ENCODE measurements at places on chromosomes 2 and 18.
A peak's percentile ranks its signal among the peaks of the same experiment; 100 is the strongest.

DNA sequence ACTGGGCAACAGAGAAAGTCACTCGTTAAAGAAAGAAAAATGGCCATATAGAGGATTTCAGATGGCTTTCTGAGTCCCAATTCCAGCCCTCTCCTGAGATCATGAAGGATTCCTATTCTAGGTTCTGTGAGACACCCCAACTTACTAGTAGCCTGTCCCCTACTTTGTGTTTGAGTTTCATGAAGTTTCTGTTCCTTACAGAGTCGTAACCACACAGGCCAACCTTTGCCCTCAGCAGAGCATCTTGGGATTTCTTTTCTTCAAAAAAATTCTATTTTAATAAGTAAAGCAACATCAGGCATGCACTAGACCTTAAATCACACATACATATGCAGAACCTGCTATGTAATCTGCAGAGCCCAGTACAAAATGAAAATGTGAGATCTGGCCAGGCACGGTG, 30.4 kb downstream of the TMEM247 start:
- no peak for DNase-seq

DNA sequence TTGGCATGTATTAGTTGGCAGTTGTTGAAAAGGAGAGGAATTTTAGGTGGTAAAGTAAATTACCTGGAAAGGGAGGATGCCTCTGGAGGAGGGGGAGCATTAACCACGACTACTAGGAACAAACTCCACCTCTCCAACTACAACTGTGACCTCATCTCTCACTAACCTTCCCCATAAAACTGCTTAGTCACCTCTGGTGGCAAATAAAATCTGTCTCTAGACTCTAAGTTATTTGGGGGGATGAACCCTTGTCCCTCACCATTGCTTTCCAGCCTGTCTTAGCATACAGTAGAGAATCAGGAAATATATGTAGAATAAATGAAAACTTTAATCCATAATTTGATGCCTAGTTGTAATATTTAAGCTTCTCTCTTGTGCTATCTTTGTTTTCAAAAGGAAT, 27.6 kb upstream of the MYO1B start:
- DNase-seq, result no peak

- no peak for DNase-seq
These were observed 59.6 kb upstream of the SERPINE2 start for GRCh38 chr2:224098481-224099230.

GRCh38 chr2:229270551-229271410, at the start of gene PID1:
PID1 (minus strand) TSS chr2:229271287; CDS start chr2:229271043, 244 bp downstream.
- peak; percentile 42 for DNase-seq

- no peak for DNase-seq
These were observed 236.8 kb downstream of the CAMKMT start for GRCh38 chr2:44598330-44599119.

GRCh38 chr18:47206945-47207637, 30.9 kb upstream of the IER3IP1 start:
- DNase-seq, result no peak

DNA sequence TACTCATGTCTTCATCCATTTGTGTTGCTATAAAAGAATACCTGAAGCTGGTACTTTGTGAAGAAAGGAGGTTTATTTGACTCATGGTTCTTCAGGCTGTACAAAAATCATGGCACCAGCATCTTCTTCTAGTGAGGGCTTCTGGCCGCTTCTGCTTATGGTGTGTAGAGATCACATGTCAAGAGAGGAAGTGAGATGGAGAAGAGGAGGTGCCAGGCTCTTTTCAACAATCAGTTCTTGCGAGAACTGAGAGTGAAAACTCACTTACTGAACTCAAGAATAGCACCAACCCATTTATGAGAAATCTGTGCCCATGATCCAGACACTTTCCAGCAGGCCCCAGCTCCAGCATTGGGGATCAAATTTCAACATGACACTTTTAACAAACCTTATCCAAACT, 30.0 kb upstream of the BARD1 start:
- no peak for DNase-seq

GRCh38 chr18:49858309-49859020, 45.1 kb upstream of the ACAA2 start:
- peak; percentile 23 for DNase-seq

DNA sequence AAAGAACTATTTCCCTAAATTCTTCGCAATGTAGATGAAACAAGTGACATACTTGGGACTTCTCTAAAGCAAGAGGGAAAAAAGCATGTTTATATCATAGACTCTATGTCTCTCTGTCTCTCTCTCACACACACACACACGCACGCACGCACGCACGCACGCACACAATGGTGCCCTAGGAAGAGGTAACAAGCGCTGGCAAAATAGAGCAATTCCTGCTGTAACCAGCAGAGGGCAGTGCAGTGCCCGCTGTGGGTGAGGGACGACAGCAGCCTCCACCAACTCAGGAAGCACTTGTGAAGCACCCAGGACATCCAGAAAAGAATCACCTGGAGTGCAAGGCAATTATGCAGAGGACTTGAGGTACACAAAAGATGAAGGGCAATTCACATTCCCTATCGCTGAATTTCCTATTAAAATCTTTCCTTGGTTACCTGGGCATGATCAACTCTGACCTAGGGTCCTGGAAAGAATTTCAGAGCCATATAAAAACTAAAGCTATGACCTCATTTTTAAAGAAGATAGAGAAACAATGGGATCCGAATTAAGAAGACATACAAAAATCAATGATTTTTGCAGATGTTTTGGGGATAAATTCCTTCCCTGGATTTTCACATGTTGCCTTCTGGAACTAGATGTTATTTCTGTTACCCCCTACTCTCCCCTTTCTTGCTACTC, 166.4 kb downstream of the PDE11A start:
- DNase-seq, result peak; percentile 51

- peak; percentile 63 for DNase-seq
These were observed 132.1 kb downstream of the MBP start for GRCh38 chr18:77000527-77000926.

GRCh38 chr2:101355401-101356054, 31.8 kb downstream of the CREG2 start:
- no peak for DNase-seq

DNA sequence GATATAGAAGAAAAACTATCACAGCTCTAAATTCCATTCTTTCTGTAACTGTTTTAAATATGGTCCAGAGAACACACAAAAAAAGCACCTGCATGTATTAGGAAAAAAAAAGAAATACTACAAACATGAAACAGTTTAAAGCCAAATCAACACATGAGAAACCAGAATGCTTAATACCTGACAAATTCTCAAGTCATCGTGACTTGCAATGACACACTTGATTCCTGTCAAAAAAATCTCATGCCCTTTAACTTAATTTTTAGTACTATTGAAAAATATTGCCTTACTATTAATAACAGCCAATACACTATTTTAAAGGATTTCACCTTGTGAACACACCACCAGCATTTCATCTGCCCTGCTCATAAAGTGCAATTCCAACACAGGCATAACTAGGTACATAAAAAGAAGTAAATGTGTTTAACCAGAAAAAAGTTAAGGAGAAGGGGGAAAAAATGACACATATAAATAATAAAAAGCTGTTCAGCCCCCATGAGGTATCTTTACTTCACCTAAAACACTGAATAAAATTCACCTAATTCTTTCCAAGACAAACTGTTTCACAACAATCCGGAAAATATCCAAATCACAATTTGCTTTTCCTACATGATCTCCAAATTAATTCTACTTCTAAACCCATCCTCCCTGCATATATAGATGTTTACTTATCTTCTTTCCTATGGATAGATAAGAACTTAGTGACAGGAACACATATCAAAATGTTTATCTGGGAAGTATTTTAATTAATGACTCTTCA, 10.8 kb downstream of the ROCK2 start:
- DNase-seq, result no peak

- no peak for DNase-seq
These were observed 47.4 kb upstream of the MTCL1 start for GRCh38 chr18:8657873-8658470.

GRCh38 chr2:193502363-193503035, 1307.8 kb upstream of the TMEFF2 start:
- DNase-seq, result no peak

DNA sequence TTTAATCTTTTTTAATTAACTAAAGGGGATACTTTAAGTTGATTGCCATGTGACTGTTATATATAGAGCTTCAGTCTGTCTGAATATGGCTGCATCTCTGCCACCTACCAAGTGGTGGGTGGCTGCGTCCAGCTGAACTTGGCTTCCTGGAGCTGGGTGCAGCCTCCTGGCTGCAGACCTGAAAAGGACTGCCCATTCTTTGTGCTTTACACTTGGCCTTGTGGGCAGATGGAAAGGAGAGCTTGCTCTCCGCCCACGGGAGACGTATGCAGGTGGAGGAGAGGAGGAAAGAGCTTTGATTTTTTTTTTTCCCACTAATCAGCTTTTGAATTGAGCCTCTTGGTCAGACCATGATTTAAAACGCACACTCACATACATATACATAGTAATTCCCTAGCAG, 34.7 kb downstream of the NCK2 start:
- DNase-seq, result no peak

DNA sequence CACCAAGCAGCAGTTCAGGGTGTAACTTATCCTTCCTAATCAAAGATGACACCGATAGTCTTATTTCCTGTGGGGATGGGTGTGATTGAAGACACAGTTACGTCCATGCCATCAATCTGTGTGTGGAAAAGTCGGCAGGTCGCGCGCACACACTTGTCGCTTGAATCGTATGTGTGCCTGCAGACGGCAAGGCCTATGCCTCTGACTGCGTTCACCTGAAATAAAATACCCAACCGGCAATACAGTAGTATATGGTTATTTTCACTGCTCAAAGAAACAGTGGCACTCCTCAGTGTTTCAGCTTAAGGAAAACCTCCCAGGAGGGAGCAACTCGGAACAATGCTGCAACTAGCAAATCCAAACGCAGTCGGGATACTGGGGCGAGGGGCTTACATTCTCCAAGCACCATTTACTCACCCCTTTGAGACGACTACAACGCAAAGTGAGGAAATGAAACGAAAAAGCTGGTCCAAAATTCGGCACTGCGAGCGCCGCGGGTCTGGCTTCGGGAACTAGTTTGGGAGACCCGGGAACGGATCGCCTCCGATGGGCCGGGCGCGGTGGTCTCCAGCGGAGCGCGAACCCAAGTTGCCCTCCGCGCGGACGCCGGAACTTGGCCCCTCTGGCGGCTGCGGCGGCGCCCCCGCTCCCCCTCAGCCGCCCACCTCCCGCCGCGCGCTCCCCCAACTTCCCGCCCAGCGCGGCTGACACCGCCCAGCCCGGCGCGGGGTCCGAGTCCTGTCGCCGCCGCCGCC, 675 bp downstream of the PRKD3 start:
- peak; percentile 40 for DNase-seq
